Mucosa of descending colon (tissue), 3 donors: ENCODE measurements at places on chromosomes 6 and 20. TPM values are rescaled to one million over a fixed set of nuclear protein-coding genes. Genes with fewer than 3 reads are reported as not detected.

- DNase-seq = no peak
These were observed 14.8 kb downstream of the SLC35A1 start for GRCh38 chr6:87487555-87487954.

GRCh38 chr20:63537525-63538203, 488 bp upstream of the PTK6 start:
- DNase-seq = peak; percentile 96

DNA sequence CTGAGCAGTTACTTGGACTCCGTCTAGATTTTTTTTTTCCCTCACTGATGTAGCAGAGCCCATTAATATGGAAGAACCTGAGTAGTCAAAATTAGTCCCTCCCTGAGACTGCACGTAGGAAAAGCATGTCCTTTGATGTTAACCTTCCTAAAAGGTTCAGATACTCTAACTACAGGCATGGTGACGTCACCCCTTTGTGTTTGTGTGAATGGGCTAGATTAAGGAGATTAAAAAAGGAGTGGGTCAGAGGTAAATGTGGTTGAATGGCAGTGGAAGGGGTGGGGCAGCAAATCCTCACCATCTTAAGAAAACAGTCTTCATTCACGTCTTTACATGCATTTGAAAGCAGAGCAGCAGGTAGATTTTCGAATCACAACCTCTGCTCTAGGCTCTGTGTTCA, 521.1 kb downstream of the TFAP2B start:
- no peak for DNase-seq

DNA sequence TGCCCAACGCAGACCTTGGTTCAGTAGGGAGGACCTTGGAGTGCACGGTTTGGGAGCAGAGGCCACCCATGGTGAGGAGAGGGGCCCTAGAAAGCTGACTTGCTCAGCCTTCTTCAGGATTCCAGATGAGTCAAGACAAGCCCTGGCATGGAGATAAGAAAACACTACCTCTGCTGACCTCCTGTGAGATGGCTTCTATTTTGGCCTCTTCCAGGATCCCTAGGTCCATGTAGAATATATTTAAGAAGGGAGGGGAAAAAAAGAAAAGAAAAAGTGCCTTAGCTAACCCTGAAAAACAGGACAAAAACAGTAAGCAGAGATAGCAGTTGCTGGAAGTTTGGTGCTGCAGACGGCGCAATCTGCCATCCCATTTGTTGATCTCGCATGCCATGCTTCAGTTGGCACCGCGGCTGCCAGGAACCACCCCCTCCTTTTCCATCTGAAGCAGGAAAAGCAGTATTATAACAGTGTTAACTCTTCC, 100.0 kb downstream of the ARMC2 start:
- no peak for DNase-seq

- DNase-seq = no peak
These were observed 58.6 kb downstream of the NUDT3 start for GRCh38 chr6:34333858-34334257.

DNA sequence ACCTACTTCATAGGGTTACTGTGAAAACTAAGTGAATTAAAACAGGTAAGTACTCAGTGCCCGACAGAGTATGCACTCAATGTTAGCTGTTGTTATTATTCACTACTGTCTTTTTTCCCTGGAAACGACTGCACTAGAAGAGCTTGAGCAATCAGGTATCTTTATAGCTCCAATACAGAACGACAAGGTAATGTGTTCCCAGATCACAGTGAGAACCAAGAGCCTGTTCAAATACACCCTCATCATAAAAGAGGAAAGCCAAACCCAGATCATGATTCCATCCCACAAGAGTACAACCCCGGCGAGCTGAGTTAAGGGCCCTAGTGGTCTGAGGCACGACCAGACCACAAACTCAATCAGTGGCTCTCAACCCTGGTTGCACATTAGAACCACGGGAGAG, 9.8 kb downstream of the MRPS18A start:
- DNase-seq = no peak

DNA sequence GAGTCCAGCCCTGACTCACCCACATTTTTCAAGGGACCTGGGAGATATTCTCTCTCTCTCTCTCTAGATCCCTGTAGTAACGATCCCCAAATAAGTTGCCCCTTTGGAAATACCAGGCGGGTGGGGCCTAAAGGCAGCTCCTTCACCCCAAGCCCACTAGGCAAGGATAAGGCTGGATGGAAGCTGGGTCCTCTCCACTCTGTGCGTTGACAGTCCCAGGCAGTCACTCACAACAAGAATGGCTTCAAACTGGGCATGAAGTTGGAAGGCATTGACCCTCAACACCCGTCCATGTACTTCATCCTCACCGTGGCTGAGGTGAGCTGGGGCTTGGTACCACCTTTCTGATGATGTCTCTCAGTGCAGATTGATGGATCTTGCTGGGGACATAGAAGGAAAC, 21.6 kb downstream of the L3MBTL1 start:
- no peak for DNase-seq

GRCh38 chr20:40646813-40647212, 42.2 kb downstream of the MAFB start:
- no peak for DNase-seq

GRCh38 chr6:138036111-138036510, 71.1 kb downstream of the PERP start:
- DNase-seq = peak; percentile 54

DNA sequence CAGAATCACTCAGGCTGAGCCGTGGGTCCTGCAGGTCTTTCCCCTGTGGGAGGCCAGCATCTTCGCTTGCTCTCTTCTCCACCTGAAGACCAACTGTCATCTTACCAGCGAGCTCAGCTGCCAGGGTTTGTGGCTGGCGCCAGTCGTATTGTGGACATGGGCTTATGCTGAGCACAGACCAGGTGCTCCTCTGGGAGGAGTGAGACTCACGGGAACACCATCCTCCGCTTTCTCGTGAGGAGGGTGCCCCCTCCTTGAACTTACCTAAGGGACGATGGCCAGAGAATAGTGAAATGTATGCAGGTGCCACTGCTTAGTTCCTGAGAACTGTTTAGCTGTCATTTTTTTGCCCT, 17.1 kb downstream of the WRNIP1 start:
- no peak for DNase-seq

DNA sequence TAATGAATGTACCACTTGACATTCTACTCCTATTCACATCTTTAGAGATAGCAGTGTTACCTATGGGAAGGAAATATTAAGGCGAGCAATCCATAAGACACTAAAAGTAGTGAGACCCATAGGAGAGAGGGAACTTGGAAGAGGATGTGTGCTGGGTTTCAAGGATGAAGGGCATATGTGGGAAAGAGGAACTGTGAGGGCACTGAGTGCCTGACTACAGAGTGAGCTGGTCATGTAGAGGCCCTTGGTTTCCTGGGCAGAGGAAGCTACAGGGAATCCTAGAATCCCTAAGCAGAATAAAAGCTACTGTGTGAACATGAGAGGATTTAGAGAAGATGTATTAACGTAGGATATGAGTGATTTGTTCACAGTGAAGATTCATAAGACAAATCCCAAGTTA, 262.8 kb downstream of the FARS2 start:
- no peak for DNase-seq

DNA sequence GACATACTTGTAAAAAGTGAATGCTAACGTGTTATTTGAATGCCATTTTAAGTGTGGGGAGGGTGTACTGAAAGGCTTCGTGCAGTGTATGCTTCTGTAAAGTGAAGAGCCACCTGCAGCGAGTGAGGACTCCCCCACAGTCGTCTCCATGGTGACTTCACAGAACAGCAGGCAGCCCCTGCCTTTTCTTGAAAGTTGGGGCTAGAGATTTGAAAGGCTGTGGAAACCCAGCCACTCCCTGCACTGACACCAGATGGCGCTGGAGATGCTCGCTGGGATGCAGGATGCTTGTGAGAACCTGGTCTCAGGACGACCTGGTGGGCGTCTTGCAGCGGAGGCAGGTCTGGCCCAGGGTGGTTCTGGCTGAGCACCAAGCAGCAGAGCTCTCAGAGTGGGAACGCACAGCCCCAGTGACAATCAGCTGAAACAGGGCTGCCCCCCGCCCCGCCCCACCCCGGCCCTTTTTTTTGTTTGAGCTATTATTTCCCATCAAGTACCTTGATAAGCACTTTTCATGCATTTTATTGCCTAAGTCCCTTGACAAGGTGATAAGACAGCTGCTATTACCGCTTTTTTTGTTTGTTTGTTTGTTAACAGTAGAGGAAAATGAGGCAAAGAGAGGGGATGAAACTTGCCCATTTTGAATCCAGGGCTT, 150.3 kb downstream of the SYCP2 start:
- DNase-seq = peak; percentile 66

DNA sequence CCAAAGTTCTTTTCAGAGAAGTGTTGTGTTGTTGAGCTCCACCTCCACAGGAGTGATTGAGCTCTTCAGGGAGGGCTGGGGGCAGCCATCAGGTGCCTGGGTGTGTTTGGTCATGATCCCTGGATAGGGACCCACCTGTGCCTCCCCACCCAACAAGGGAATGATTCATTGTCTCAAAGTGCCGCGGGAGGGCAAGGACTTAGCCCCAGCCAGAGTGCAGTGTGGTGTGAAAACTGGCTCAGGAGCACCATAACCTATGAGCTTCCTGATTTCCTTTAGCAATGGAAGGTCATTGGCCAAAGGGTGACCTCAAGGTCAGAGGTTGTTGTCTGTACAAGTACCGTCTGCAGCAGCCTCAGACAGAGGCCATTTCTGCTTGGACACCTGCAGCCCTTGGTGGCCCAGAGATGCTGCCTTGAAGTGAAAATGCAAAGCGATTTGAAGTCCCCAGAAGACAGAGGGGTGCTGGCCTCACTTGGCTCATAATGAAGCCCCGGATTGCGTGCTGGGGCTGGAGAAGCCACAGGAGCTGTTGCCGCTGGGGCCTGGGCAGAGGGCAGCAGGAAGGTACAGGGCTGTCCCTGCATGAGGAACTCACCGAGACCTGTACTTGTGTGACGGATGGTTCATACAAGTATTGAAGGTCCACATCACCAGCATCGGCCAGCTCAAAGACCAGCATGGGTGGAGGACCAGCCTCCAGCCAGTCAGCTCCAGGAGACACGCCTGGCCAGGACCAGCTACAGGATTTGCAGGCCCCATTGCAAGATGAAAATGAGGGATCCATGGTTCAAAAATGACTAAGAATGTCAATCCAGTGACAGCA, 100.6 kb upstream of the DUSP22 start:
- DNase-seq = no peak

DNA sequence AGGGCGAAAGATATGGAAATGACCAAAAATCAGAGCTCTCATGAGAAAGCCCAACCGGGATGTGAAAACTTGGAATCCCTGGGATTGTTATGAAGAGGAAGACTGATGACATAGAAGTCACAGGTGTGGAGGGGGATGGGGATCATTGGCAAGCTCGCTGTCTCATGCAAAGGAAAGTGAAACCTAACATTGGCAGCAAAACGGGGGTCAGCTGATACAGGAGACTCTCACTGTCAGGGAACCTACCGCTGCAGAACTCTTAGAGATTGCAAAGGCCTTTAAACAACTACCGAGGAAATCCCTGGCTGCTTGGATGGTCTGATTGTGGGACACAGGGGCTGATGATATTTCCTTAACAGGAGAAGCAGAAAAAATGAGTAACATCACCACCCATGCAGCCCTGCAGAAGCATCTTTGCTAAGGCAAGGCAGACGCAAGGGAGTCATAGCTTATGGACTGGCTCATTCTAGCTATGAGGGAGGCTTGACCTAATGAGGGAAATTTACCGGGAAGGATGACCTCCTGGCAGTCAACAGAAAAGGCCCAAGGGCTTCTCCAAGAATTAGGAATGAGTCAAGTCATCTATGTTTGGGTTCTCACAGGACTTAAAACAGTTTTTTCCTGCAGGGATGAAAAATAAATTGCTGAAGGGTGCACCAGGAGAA, 7.0 kb downstream of the MUC21 start:
- DNase-seq = peak; percentile 14

- no peak for DNase-seq
These were observed 60.1 kb downstream of the TRIM38 start for GRCh38 chr6:26022737-26023136.

GRCh38 chr6:47440719-47441118, 36.9 kb upstream of the CD2AP start:
- no peak for DNase-seq

DNA sequence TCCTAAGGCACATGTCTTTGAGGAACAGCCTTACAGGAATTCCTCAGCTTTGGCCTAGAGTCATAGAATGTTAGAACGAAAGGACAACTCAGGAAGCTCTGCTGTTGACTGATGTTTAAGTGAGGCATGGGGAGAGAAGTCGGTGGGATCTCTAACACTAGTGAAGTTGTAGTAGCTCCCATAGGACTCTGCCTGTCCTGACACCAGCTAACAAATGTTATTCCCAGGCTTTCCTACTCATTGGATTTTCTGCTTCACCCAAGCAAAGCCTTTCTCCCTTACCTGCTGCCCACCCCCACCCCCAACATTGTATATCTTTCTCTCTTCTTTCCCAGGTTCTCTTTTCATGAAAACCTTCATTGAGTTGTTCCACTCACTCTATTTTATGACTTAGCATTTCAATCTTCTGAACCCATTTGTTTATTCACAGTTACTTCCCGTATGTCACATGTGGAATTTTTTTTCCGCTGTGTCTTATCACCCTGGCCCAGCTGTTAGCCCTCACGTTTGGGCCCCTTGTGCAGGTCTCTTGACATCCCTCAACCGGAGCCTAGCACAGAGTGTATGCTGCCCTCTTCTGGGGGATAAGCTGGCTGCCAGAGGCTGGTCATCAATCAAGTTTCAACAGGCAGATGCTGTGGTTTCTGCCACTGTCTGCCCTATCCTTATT, 39.2 kb upstream of the RNF8 start:
- DNase-seq = no peak

- no peak for DNase-seq
These were observed 491.9 kb upstream of the SOX4 start for GRCh38 chr6:21101694-21102093.

- no peak for DNase-seq
These were observed 15.5 kb upstream of the GSTA3 start for GRCh38 chr6:52925042-52925441.

- DNase-seq = no peak
These were observed 152.1 kb downstream of the FNDC1 start for GRCh38 chr6:159321267-159321666.

DNA sequence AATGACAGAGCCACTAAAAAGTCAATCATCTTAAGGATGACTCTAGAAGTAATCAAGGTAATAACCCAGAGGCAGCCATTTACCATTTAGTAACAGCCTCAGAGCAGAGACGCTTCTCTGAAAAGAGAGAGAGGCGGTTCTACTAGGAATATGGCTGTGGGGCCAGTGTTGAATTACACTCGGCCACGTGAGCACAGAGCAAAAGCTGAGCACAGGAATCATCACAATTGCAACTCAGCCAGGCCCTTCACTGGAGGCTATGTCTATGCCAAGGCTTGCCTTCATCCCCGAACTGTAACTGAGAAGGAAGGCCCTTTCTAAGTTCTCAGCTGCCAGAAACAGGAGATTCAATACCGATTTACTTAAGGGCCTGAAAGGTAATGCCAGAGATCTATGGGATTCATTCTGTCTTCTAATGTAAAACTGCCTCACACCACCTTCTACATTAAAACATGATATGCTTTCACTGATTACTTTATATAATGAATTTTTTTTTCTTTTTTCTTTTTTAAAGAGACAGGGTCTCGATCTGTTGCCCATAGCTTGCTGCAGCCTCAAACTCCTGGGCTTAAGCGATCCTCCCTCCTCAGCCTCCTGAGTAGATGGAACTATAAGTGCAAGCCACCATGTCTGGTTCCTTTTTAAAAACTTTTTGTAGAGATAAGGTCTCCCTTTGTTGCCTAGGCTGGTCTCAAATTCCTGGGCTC, 67.6 kb downstream of the NUDT3 start:
- DNase-seq = peak; percentile 20

Gene SEL1L2
- total RNA-seq = not detected

Gene KHDRBS2
- total RNA-seq = 0.82 TPM

Gene SRXN1
- 23.4 TPM for total RNA-seq

Gene MANEA
- total RNA-seq = 5.7 TPM

Gene COL12A1
- total RNA-seq = 6.1 TPM

Gene BTN2A1
- total RNA-seq = 26.1 TPM

Gene PLN
- total RNA-seq = 19.5 TPM

Gene BPIFB1
- total RNA-seq = not detected
